ENCODE measurements at places on chromosomes 6 and 20.

DNA sequence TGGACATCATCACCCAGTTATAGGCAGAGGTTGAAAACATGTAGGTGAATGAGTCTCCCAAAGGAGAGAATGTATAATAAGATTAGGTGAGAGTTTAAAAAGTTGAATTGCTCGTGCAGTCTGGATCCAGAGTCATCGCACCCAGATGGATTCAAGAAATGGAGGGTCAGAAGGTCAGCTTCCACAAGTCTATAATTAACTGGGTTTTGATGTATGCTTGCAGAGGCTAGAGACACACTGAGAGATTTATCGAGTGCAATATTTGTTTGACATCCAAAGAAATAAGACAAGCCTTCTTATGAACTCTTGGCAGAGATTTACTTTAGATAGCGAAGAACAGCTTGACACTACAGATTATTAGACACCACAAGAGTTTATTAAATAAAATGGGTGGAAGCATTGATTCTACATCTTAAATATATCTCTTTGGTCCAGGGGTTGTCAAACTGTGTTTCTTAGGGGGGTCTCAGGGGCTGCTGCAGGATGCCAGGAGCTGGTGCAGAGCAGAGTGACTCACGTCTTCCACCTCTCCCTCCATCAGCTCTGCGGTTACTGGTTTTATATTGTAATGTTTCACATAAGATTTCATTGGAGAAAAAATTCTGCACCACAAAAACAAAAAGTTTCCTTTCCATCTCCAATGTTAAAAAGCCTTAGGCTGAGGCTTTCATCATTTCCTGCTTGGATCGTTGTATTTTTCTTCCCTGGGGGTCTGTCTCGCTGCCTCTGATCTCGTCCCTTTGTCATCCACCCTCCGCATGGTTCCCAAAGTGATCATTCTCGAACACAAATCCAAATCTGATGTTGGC is 176.2 kb upstream of the AHI1 start:
- DNase-seq, result no peak

- DNase-seq, result no peak
Observed at GRCh38 chr20:40945754-40946450, 82.7 kb upstream of the TOP1 start.

- no peak for DNase-seq
Observed at GRCh38 chr6:50707652-50708300, 5.5 kb upstream of the TFAP2D start.

GRCh38 chr6:100592929-100593328 is 128.2 kb upstream of the SIM1 start:
- DNase-seq, result no peak

- no peak for DNase-seq
Observed at GRCh38 chr6:84457276-84457675, 229.8 kb upstream of the CEP162 start.

GRCh38 chr6:87312860-87313259 is 9.5 kb upstream of the SMIM8 start:
- DNase-seq, result no peak

GRCh38 chr6:19664878-19665612 is 172.1 kb upstream of the ID4 start:
- DNase-seq, result no peak

- DNase-seq, result no peak
Observed at GRCh38 chr20:50057714-50058053, 55.3 kb downstream of the UBE2V1 start.

DNA sequence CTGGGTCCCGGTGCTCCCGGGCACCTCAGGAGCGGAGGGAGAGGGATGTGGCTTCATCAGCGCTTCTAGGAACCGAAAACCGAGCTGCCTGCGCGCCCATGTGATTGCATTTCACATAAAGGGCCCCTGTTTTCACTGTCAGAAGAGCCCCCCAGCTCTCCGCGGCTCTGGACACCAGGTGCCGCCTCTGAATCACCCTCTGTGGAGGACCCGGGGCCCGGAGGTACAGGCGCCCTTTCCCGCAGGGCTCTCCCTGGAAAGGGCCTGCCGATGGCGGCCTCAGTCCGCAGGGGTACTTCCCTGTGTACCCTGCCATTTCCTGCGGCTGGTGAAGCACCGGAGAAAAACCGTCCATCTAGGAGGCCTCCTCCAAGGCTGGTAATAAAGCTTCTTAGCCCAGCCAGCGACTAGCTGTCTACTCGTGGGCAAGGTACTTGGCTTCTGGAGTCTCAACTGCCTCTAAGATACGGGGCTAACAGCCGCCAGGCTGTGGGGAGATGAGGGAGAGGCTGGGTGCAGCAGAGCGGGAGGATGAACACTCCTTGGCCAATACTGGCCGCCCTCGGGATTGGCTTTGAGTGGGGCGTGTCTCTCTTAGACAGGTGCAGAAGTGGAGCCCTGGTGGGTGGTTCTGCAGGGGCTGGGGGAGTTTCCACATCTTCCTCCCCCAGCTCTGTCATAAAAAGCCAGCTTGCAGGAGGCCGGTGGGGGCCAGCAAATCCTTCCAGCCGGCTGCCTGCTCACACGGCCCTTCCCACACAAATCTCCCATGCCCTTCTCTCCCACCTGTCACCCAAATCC is 1.6 kb downstream of the PPP1R16B start:
- peak; percentile 16 for DNase-seq

DNA sequence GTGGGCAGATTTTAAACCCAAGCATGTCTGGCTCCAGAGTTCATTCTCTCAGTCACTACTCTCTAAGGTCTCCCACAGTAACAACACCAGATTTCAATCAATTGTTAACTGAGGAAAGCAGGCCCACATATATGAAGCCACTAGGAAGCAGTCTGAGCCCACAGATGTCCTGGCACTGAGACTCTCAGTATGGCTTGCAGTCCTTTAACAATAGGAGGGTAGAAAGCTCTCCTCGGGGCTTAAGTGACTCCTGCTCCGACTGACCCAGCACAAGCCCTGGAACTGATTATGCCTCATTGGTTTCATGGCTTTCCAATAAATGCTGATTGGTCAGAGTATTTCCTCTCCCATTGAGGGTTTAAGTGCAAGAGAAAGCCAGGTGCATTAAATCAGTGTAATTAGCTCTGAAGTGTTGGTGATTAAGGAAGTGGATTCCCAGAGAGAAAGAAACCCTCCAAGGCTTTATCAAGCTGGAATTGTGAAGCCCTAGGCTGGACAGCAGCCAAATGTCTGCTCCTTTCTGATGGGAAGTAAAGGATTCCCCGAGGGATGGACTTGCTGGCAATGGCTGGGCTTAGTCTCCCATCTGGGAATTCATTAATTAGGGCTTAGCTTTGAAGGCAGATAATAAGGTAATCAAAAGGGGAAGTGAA is 76.6 kb upstream of the PROKR2 start:
- DNase-seq, result no peak

DNA sequence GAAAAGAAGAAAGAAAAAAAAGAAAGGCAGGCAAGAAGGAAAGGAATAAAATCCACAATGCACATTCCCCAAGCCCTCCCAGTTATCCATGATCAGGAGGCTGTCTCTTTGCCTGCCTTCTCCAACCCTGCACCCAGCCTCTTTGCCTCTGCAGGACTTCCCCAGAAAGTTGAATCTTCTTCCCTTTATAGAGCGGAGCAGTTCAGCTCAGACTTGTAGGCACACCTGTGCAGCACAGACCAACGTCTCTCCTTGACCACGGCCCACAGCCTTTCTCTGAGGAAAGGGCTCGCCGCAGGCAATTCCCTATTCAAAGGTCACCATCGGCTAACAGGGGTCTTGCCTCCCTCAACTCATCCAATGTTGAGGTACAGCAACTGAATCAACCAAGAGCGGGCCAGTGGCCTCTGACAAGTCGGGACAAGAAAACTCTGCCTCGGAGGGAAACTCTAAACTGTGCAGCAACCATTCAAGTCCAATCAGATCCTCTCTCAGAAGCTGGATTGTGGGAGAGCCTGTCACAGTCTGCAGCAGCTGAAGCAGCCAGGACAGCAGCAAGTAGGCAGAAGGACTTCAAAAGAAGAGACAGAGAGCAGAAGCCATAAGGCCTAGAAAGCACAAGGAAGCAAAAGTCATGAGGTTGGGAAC is 529.2 kb upstream of the JARID2 start:
- DNase-seq, result no peak

- DNase-seq, result no peak
Observed at GRCh38 chr6:136426627-136427377, 123.4 kb downstream of the MAP7 start.

DNA sequence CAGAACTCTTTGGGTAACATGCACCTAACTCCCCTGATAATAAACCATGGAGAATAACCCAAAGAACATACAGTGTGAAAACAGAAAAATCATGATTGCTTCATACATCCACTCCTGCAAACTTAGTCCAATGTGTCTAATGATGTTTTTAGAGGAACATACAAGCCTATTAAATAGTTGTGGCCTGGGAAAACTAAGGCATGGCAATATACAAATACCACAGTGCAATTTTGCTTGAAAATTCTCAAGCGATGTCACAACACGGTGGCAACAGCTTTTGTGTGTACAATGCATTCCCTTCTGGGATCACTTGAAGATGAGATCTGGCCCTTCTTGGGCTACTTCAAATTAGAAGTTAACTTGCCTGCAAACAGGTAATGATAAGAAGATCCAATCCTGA is 16.7 kb downstream of the MAP3K5 start:
- no peak for DNase-seq

DNA sequence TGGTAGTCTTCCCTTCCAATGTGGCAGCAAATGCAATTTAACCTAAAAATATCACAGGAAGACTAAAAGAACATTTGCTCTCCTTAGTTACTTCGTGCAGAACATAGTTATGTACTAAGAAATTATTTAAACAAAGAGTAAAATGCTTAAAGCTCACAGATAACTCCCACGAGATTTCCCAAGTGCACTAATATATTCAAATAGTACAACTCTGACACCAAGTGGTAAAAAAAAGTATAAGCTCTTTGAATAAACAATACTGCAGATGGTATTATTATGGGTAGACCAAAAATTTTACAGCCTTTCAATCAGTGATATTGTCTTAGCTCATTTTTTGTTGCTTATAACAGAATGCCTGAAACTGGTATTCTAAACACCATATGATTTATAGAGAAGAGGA is 52.8 kb upstream of the FILIP1 start:
- no peak for DNase-seq

DNA sequence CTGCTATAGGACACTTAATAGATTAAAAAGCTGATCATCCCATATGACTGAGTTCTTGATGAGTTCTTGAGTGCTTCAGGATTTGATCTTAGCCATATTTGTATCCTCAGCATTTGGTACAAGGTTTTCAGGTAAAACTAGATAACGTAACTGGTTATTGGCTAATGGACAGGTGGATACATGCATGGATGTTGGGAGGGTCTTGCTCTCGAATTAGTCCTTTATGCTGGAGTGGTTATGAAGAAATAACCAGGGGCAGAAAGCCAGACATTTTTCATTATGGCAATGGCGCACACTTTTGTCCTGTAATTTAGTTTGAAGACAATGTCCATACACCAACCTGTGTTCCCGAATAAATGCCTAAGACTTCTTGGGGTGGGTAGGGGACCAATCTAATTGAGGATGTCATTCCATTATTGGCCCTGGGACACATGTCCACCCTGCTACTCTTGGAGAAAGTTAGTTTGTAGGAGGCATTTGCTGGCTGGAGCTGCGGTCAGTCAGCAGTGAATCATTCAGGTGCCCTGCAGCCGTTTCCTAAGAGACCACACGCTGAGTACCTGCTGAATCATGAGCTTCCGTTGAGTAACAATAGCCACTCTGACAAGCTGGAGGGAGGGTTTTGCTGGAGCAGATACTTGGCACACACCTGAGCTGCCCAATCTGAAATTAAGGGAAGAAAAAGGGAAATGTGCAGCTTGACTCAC is 194.4 kb downstream of the FOXA2 start:
- DNase-seq, result no peak

DNA sequence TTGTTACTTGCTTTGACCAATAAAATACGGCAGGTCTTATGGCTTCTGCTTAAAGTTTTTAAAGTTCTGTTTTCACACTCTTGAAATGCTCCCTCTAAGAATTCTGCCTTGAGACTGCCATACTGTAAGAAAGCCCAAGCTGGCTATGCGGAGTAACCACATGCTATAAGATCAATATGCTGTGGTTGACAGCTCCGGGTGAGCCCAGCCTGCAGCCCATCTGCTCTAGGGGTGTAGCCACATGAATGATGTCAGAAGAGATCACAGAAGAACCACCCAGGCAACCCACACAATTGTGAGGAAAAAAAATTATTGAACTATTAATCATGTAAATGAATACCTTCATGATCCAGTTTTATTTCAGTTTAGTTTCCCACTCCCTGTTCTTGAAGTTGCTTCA is 26.1 kb upstream of the SH3BGRL2 start:
- DNase-seq, result no peak

DNA sequence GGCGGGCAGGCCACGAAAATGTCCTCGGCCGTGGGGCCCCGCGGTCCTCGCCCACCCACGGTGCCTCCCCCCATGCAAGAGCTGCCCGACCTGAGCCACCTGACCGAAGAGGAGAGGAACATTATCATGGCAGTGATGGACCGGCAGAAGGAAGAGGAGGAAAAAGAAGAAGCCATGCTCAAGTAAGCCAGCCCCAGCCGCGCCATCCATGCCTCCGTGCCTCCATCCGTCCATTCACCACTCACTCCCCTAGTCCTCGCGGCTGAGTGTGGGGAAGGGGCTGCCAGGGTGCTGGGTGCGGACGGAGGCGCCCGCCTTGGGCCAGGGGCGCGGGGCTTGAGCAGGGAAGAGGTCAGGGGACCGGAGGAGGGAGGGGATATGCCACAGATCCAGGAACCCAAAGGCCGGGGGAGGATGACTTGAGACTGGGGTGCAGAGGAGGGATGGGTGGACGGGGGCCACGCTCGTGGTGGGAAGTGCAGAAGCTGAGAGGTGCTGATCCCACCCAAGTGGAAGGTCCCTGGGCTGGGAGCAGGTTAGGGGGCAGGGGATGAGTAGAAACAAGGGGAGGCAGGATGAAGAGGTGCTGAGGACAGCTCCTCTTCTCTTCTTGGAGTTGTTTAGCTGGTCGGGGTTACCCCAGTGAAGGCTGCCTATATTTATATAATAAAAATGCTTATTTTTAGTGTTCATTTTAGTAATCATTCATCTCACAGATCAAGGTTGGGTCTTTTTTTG is 825 bp downstream of the RIMS1 start:
- DNase-seq, result no peak

DNA sequence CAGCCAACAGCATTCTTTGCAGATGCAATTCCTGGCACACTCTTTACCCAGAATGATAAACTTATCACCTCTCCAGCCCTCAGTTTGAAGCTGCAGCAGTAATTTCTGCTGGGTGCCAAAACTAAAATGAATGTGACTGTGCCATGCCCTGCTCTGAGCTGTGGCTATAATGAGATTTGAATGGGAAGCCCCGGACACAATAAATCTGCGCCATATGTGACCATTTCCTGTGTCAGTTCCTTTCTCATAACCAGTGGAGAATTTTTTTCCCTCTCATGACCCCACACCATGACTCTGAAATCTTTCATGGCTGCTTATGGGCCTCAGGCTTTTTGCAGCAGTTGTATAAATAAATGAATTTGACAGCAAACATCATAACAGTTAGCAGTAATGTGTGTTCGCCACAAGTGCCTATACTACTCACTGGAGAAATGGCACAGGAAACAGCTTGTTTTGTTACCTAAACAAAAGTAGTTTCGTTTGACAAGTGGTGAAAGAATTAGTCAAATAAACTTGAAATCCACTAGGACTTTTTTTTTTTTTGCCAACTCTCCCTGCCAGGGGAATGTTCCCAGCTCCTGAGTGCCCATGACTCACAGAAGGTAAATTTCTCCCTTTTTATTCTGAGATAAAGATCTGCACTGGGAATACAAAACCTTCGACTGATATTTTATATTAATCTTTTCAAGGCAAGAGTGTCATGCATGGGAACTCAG is 408.4 kb downstream of the PKHD1 start:
- DNase-seq, result no peak
